ENCODE measurements at places on chromosomes 11 and 22. TPM values are rescaled to one million over a fixed set of nuclear protein-coding genes. Genes with fewer than 3 reads are reported as not detected.

GRCh38 chr22:27108425-27109114 is 451.2 kb downstream of the MIAT start:
- no peak for DNase-seq

DNA sequence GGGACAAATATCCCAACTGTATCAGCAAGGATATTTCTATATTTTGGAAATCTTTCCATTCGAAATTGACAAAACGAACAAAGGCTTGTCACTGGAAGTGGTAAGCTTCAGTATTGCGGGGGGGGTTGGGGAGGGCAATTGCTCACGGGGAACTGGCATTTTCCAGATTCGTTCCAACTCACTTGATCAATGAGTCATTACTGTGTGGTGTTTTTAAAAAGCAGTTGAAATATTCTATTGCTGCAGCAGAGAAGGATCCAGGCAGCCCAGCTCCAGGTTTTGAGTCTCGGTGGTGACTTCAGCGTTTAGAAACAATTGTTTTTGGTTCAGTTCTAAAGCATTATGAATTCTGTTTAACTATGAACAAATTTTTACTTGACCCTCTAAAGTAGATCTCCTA is 33.8 kb upstream of the FBLN1 start:
- DNase-seq = no peak

DNA sequence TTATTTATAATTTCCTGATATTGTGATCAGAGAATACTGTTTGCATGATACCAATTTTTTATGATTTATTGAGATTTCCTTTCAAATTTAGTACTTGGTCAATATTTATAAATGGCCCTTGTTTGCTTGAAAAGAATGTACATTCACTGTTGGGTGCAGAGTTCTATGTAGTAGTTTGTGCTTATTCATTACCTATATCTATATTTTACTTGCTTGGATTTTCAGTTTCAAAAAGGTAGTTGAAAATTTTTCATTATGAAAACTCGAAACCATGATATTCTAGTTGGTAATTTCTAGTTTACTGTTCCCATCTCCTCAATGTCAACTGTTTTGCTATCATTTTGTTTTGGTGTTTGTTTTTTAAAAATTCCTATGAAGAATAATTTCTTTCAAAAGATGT is 155.7 kb downstream of the AASDHPPT start:
- no peak for DNase-seq

DNA sequence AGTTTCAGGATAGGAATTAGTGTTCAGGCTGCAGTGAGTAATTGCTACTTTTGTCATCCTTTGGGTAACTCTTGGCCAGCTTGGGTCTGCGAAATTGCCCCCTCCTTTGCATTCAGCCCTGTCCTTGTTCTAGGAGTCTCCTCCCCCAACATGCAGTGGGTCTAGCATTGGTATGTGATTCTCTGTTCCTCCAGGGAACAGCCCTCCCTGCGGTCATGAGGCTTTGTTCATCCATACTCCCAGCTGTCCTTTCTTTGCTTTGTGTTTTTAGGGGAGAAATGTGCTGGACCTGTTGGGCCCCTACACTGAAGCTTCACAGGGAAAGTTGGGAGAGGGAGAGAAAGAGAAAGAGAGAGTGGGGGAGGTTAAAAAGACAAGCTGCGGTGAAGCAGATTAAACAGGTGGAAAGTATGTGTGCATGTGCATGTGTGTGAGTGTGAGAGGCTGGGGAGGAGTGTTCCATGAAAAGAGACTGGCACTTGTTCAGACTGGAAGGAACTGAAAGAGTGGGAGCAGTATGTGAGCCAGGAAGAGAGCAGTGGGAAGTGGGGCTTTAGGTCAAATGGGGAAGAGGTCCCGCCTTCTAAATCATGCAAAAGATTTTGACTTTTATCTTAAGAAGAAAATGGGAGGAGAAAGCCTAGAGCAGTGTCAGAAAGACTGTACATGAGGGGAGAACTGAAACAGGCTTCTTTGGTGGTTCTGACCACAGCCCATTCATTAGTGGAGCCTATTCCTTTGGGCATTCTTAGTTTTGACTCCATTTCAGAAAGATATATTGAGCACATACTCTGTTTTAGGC is 17.9 kb upstream of the SESN3 start:
- no peak for DNase-seq

DNA sequence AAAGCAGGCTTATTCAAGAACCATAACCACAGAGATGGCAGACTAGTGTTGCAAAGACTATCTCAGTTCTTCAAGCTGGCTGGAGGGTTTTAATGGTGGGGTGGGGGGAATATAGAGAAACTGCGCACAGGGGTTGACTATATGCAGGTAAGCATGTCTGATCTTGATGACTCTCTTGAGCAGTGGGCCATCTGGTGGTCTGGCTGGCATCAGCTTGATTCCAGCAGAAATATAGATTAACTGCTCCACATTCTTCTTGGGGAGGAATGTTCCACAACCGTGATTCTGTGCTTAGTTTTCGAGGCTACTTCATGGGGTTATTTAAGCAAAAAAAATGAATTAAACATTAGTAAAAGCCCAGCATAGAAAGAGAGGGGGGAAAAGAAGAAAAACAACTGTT is 158.8 kb upstream of the PGR start:
- no peak for DNase-seq

DNA sequence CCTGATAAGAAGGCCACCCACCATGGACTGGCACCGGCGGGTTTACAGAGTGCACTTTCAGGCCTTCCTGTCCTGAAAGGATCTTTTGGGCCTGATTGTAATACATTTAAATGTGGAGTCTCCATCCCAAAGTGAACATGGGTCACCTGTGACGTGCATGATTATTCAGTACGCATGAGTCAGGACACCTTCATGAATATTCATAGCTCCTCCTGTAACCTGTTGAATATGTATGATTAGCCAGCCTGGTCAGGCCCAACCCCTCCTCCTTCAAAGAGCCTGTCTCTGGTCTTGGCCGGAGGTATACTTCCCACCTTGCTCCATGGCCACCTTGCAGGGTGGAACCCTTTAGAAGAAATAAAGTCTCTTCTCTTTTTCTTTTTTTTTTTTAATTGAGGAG is 75.9 kb upstream of the NUP50 start:
- no peak for DNase-seq

NRXN2 gene
- total RNA-seq = 1.7 TPM

- DNase-seq = no peak
Observed at GRCh38 chr11:121207485-121208115, 85.0 kb upstream of the SC5D start.

FREY1 gene
- total RNA-seq = 0.53 TPM

Measured in lower lobe of right lung (tissue), 2 donors.